ENCODE measurements at places on chromosomes 4 and X. TPM values are rescaled to one million over a fixed set of nuclear protein-coding genes. Genes with fewer than 3 reads are reported as not detected.
A peak's percentile ranks its signal among the peaks of the same experiment; 100 is the strongest.

GRCh38 chr4:166091912-166092510 lies 219.0 kb downstream of the TLL1 start:
- DNase-seq, result peak; percentile 23

DNA sequence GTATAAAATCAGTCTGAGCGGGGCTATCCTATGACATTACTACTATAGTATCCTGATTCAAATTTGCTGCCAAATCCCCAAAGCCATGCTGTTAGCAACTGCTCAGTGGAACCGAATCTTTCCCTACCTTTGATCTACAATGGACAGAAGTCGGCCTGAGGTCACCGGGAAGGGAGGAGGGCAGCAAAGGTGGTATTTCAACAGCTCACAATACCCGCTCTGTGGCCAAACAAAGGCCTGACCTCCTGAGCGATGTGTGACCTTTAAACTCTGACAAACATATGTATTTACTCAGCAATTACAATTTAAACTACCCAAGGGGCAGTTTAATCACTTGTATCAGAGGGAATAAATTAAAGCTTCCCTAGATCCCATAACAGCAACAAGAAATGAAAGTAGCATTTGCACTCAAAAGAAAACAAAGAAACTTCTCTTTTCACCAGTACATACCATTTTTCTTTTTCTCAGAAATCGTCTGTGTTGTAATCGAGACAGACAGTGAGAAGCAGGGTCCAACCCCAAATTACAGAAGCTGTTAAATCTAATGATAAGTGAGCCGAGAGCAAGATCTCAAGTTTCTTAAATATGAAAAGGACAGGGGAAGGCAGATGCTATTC lies 11.6 kb upstream of the TMEM128 start:
- DNase-seq, result no peak

GRCh38 chr4:164876700-164877324 lies at the start of gene APELA:
Gene APELA (plus strand): TSS chr4:164877178. CDS start chr4:164877332, 154 bp downstream.
- DNase-seq, result no peak

Gene DIPK2B
- total RNA-seq, result not detected

DNA sequence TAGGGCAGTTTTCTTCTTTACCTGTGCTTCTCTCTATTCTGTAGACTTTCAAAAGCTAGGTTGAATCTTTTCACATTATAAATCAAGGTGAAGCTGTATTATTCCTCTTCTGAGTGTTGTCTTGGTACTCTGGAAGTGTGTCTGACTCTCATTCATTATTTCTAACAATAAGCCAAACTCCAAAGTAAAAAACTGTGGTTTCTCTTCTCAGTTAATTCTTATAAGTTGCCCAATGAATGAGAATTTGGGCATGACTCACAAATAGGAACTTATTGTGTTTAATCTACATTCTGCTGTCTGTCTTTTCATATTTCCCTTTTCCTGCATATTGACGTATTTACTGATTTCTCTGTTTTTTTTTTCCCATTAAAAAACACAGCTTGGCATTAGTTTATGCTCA lies 714.5 kb downstream of the CCSER1 start:
- DNase-seq, result peak; percentile 40

All from fibroblast of lung (primary cell).